Thymus (tissue), 14 donors: ENCODE measurements at places on chromosomes 13 and 19. TPM values are rescaled to one million over a fixed set of nuclear protein-coding genes. Genes with fewer than 3 reads are reported as not detected.

GRCh38 chr19:41238244-41238643, 19.2 kb downstream of the AXL start:
- no peak for DNase-seq

- DNase-seq, result no peak
Observed at GRCh38 chr19:681029-682019, 5.1 kb downstream of the FSTL3 start.

GRCh38 chr19:33724721-33725060, 72.0 kb upstream of the KCTD15 start:
- DNase-seq, result no peak

DNA sequence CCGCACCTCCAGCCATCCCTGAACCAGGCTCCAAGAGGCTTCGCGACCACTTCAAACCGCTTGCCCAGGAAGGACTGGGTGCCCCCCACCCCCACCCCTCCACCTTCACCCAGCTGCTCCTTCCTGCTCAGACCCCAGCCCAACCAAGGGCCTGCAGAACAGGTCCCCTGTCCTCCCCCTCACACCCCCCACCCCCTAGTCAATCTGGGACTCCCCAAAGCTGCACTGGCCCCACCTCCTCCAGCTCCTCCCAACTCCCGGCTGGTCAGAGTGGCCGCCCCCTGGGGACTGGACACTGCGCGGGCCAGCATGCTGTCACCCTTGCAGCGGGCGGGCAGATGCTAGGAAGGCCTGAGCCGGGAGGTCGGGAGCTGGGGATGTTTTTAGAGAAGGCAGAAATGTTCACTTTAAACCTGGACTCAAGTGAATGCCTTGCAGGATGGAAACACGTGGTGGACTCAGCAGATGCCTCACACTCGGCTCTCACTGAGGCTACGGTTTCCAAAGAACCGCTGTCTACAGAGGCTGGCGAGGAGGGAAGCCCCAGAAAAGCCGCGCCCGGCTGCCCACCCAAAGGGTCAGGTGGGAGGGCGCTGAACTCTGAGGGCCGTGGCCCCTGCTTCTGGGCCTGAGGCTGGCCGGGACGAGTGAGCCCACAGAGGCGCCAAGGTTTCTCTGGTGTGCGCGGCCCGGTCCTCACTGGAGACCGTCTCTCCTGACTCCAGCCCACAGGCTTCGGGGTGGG, 8.0 kb downstream of the RPL36 start:
- DNase-seq, result no peak

DNA sequence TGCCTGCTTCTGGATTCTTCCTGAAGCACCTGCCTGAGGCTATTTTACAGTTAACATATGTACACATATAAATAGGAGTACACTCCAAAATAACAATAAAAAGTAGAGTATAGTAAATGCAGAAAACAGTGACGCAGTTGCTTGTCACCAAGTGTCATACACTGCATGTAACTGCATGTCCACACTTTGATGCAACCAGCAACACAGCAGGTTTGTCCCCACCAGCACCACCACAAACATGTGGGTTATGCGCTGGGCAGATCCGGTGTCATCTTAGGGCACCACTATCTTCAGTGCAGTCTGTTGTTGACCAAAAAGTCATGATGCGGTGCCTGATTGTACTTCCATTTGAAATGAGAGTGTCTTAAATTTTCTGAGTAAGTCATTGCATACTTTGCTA, 51.3 kb downstream of the COL4A2 start:
- no peak for DNase-seq

GRCh38 chr13:40651866-40652587, 14.4 kb downstream of the FOXO1 start:
- no peak for DNase-seq

The ITPKC gene
- 35.5 TPM for polyA plus RNA-seq
